ENCODE measurements at places on chromosomes 5 and 9.
A peak's percentile ranks its signal among the peaks of the same experiment; 100 is the strongest.

DNA sequence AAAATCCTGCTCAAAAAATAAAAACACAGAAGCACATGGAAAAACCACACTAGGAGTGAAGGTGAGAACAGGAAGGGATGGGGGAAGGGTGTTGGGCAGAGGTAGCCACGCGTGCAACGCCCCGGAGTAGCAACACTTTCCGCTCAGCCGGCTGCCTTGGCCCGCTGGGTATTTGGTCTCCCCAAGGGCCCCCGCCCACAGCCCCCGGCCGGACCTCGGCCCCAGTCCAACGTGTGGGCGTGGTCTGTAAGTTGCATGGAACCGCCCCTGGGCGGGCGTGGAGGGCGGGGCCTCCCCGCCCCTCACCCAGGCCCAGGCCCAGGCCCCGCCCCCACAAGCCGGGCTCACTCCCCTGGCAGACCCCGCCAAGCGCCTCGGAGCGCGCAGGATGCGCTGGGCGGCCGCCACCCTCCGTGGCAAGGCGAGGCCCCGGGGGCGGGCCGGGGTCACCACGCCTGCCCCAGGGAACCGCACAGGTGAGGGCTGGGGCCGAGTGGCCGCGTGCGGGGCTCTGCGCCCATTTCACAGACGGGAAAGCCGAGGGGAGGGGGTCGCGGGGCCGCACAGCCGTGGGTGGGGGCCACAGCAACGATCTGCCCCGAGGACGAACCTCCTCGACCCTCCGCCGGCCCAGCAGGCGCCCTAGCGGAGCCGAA lies at the start of gene SUSD3:
Gene SUSD3 (plus strand): TSS at position 347 of the 656 bp plus-strand sequence. CDS start 42 bp downstream, at position 389.
- DNase-seq: peak; percentile 93

DNA sequence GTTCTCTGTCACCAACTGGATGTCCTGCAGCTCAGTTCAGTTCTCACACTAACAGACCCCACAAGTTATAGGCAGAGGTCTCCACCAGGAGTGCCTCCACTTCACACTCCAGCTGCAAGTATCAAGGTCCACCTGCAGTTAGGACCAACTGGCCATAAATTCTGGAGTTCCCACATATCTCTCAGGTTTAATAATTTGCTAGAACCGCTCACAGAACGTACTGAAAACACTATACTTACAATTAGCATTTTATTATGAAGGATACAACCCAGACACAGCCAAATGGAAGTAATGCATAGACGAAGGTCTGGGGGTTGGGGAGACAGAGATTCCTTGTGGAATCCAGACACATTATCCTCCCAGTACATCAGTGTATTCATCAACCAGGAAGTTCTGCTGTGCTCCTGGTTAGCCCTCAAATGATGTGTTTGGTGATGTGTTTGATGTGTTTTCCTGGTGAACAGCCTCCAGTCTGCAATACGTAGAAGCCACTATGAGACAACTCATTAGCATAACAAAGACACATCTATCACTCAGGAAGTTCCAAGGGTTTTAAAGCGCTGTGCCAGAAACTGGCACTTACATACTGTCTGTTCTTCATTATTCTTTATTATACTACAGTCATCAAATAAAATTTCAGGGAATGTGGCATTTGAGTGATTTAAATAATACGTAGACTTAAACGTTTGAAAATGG lies 25.4 kb downstream of the OGN start:
- DNase-seq: peak; percentile 38

DNA sequence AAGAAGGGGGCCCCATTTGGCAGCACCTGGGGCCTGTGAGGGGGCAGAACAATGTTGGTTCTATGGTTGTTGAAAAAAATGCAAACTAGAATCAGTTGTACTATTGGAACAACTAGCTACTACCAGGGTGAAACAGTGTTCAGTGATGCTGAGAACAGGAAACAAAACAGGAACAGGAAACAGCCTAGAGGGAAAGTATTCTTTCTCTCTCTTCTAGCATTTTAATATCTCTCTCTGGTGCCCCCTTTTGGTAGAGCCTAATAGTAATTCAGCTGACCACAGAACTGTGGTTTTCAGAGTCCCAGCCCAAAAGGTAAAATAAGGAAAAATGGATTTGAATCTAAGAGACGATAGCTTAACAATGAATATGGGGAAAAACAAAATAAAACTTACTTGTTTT lies 138.0 kb upstream of the KCNN2 start:
- DNase-seq: peak; percentile 19

- peak; percentile 42 for DNase-seq
Measured at GRCh38 chr5:104932431-104932830, 1369.8 kb upstream of the NUDT12 start.

- DNase-seq: peak; percentile 38
Measured at GRCh38 chr5:64637837-64638443, 52.4 kb upstream of the SHISAL2B start.

GRCh38 chr9:127627494-127627855 lies 15.4 kb downstream of the STXBP1 start:
- no peak for DNase-seq

- no peak for DNase-seq
Measured at GRCh38 chr5:80867233-80867632, 92.9 kb upstream of the RASGRF2 start.

DNA sequence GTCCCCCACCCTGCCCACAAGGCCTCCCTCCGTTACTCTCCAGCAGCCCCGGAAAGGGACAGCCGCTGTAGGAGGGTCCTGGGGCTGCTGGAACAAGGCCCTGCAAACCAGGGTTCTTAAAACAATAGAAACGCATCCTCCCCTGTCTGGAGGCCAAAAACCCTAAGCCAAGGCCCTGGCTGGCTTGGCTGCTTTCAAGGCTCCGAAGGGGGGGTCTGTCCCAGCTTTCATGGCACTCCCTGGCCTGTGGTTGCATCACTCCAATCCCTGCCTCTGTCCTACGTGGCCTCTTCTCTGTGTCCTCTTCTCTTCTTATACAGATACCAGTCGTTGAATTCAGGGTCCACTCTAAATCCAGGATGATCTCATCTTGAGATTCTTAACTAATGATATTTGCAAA lies 7.4 kb upstream of the UBAC1 start:
- no peak for DNase-seq

DNA sequence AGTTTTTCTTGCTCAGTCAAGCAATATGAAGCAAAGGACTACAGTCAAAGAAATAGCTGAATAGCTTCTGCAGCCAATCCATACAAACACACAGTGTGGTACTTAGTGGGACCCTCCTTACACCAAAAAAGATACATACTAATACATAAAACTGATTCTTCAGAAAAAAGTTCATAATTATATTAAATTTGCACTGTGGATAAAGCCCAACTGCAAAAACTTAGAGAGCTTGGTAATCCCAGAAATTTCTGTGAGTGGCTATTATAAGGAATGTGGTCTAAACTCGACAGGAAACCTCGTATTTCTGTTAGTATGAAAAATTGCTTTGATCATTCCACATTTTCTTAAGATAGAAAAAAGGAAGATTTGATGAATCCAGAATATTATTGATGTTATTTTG lies 245.4 kb downstream of the FBXL17 start:
- DNase-seq: no peak

DNA sequence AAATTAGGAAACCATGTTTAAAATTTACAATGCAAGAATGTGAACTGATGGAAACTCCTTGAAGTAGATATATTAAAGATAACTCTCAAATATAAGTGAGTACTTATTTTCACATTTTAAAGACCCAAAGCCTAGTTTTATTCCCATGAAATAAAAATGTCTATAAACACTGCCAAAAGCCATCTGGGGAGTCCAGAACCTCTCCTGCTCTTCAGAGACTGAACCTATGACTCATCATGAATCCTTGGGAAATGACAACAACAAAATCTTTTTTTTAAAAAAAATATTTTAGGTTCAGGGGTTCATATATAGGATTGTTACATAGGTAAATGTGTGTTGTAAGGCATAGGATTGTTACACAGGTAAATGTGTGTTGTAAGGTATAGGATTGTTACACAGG lies 33.8 kb upstream of the FYB1 start:
- DNase-seq: no peak

DNA sequence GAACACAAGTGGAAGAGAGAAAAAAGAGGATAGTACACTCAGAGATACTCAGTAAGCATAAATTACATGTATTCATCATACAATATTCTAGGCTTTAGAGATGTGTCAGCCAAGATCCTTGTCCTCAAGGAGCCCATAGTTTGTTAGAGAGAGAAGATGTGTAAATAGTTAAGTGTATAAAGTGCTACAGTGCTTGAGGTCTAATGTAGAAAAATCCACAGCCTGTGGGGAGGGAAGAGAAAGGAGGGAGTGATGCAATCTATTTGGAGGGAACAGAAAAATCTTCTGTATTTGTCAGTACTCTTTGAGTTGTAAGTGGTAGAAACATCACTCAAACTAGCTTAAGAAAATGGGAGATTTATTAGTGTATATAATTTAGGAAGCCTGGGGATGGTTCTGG lies 81.9 kb downstream of the PALM2AKAP2 start:
- DNase-seq: no peak

DNA sequence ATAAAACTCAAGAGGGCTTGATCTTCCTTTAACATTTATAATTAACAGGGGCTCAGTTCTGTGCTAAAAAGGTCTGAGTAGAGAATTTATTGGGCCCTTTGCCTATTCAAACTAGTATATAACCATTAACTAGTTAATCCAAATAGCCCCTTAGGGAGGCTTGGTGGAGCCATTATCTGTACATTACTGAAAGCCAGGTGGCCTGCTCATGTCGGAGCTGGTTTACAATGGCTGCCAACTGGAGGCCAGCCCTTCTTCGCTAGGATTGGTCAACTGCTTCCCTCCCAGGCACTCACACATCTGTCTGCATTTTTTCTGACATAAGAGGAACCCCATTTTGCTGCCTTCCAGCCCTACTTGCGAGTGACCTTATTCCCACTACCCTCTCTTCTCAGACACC lies 30.4 kb upstream of the NDFIP1 start:
- DNase-seq: peak; percentile 12

- no peak for DNase-seq
Measured at GRCh38 chr5:176877793-176878331, 21.3 kb downstream of the HK3 start.

GRCh38 chr9:684054-684890 lies 157.2 kb upstream of the DMRT1 start:
- peak; percentile 83 for DNase-seq

DNA sequence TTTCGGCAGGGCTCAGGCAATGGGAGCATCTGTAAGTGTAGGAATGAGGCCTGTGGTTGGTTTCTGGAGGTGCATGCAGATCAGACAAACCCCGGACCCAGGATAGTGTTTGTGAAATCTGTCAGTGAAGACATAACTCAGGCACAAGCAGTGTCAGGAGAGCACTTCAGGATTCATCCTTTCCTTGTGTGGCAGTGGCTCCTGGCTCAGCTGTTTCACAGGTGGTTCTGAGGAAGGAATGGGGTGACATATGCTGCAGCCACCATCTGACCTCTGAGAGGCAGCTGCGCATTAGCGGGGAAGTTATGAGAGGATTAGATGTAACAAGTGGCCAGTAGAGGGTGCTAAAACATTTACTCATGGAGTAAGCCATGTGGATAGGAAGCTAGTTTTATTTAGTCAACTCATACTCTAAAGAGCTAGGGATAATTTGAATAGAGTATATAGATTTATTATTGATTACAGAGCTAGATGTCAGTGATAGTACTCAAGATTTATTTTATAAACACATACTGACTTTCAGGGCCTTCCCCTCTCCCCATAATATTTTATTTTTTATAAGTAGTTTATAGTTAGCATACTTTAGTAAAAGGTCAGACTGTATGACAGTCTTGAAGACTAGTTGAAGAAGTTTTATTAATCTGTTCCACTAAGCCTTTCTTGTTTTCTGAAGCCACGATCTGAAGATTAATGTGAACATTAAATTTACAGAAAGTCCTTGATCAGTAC lies 28.4 kb downstream of the NNT start:
- DNase-seq: peak; percentile 93

DNA sequence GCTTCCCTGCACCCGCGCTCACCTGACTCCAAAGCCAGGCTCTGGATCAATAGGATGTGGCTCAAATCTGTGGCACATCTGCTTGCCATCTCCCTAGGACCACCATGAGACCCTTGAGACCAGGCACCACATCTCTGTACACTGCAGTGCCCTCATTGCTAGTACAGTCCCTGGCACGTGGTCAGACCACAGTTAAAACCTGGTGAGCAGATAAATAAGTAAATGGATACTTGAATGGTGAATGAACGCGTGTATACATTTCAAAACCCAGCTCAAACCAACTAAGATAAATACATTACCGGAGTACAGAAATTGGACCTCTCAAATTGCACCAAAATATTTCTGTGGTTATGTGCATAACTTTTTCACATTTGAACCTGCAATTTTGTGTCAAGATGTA lies 221.2 kb upstream of the IRX4 start:
- no peak for DNase-seq

DNA sequence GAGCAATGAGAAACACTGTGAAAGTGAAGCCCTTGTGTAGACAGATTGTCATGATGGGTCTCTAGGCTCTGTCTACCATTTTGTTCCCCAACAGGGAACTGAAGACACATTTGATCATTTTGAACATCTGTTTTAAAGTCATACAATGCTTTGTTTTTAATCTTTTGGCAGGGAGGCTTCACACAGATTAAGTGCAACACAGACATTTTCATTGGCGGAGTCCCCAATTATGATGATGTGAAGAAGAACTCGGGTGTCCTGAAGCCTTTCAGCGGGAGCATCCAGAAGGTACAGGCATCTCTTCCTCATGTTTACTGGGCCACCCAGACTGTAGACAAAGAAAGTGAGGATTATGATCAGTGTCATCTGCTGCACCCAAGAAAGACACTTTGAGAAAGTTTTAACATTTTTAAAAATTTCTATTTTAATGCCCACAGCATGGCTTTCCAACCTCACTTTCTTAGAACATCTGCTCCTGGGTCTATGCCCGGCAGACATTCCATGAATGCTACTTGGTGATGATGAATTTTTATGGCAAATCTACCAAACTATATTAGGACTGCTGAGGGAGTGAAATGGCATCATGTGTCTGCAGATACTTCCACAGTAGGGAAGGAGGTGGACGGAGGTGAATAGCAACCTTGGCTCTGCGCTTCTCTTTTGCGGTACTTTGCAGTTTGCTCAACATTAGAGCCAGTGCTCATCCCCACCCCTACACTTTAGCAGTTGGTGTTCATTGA lies 121.3 kb downstream of the LIFR start:
- DNase-seq: no peak

DNA sequence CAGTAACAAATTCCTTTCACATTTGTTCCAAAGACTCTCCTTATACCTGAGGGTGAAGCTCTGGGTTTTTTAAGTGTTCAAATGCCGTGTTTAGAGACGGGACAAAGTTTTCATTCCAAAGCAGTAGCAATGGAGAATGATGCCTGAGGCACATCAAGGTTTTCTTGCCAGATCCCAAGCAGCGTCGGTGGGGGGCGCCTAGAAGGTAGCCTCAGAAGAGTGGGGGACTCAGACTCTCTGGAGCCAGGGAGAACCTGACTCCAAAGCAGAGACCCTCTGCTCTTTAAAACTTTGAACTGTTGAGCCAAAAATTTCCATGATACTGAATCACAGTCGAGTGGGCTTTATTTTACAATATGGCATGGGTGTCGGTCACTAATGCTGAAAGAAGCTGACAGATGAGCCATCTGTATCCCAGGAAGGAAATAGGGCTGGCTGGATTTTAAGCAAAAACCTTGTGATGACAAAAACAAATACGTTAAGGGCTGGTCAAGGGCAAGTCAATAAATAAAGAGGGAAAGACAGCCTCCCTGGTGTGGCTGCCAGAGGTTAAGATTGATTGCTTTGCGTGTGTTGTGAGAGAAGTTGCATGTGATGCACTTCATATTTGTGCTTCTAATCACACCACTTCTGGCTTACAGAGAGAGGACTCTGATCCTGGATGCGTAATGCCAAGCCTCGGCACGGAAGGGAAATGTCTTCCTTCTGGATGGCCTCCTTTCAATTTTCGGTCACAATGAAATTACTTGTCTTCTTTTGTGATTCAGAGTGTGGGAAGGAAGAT lies 161.1 kb upstream of the EFNA5 start:
- DNase-seq: no peak

Data from neural progenitor cell (in vitro differentiated cells).